CD4-positive, alpha-beta T cell treated with Interleukin-6 at 100 ng/mL for 8 hours (primary cell): ENCODE measurements at places on chromosomes 3 and 15.
A peak's percentile ranks its signal among the peaks of the same experiment; 100 is the strongest.

DNA sequence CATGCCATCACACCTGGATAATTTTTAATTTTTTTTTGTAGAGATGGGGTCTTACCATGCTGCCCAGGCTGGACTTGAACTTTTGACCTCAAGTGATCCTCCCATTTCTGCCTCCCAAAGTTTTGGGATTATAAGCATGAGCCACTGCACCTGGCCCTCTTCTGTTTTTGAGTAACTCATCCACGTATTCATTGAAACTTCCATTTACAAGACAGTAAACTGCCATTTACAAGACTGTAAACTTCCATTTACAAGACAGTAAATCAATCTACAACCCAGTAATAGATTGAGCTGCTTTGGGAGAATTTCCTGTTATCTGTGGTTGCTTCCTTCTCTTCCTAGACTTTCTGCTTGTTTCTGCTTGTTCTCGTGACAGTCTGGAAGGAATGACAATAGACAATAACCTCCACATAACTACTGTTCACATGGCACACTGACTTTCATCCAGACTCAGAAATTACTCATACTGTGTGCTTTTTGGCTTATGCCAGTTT is 114.7 kb upstream of the CCNL1 start:
- no peak for DNase-seq

DNA sequence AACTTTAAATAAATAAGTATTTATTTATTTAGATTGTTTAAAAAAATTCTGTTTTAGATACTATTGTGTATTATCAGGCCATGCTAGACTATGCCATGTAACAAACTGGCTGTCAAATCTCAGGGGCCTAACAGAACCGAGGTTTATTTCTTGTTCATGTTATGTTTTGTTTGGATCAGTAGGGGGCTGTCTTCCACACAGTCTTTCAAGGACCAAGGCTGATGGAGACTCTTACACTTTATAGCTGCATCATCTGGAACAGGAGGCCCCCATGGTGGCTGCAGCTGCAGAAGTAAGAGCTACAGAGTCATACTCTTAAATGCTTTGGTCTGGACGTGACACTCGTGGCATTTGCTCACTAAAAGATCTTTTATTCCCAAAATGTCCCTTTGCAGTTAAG is 33.0 kb upstream of the ARL14 start:
- no peak for DNase-seq

- DNase-seq, result no peak
Observed at GRCh38 chr3:152307829-152308474, 39.2 kb downstream of the MBNL1 start.

- no peak for DNase-seq
Observed at GRCh38 chr3:17846466-17846865, 104.0 kb upstream of the TBC1D5 start.

DNA sequence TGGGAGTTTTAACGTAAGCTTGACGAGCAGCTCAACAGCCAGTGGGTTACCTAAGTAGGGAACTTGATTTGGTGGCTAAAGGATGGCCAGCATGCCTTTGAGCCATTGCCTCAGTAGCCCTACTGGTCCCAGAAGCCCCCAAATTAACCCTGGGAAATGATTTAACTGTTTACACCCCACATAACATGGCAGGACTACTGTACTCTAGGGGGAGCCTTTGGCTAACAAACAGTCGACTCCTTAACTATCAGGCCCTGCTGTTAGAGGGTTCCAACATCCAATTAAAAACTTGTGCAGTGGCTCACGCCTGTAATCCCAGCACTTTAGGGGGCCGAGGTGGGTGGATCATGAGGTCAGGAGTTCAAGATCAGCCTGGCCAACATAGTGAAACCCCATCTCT is 9.4 kb upstream of the SMCO1 start:
- no peak for DNase-seq

DNA sequence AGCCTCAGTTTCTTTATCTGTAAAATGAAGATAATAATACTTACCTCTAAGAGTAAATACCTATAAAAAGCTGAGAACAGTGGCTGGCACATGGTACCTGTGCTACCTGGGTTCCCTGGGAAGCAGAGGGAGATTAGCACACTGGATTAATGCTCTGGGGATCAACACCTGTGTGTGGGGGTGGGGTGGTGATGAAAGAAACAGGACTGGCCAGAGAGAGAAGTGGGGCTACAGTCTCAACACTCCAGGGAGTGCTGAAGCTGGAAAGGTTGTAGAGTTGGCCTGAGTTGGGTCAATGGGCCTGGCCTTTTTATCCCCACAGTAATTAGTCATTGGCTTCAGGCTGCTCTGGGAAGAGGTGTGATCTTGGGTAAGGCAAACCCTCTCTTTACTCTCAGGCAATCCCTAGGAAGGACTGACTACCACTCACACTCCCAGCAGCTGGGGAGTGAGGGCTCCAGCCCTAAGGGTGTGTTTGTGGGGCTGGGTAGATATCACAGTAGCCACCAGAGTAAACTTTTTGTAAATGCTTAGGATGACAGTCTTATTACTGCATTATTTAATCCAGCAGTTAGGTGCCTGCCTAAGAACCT is 102.5 kb downstream of the SV2B start:
- no peak for DNase-seq

GRCh38 chr3:134874737-134875413 is 79.8 kb downstream of the EPHB1 start:
- no peak for DNase-seq

GRCh38 chr15:47803767-47804166 is 86.5 kb downstream of the SEMA6D start:
- no peak for DNase-seq

- DNase-seq, result peak; percentile 25
Observed at GRCh38 chr3:194488055-194488742, 1.4 kb upstream of the ATP13A3 start.

DNA sequence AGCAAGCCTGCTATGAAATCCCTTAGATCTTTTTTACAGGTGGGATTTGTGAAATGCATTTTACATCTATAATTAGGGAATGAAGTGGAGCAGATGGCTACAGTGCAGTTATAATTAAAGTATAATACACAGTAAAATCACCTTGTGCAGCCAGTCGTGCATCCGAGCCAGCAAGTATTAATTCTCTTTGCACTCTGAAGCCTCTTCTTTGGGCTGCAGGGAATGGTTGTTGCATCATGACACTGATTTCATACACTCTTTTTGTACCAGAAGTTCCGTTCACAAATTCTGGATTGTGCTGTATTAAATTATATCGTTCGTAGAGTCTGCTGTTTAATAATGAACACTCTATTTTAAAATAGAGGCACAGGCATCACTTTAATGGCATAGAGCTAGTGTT is 28.7 kb upstream of the TP63 start:
- no peak for DNase-seq

- DNase-seq, result peak; percentile 98
Observed at GRCh38 chr15:85380217-85380811, at the start of gene AKAP13. AKAP13 (plus strand) TSS chr15:85380603; CDS start chr15:85485721, 105,118 bp downstream.
